Stimulated activated CD8-positive, alpha-beta memory T cell treated with anti-CD3 and anti-CD28 coated beads, Interleukin-2, amount 100 ng/mL, for 1 hour (primary cell): ENCODE measurements at places on chromosomes 6 and 20.

GRCh38 chr6:158666628-158667359, 16.9 kb downstream of the SYTL3 start:
- DNase-seq = no peak

- DNase-seq = no peak
These were observed at the start of gene BFSP1 for GRCh38 chr20:17530716-17531664. Gene BFSP1, minus strand, starts transcription at chr20:17531379. Its CDS starts 50 bp downstream, at chr20:17531329.

- no peak for DNase-seq
These were observed 625 bp upstream of the ECHDC1 start for GRCh38 chr6:127343809-127344659.

- DNase-seq = no peak
These were observed 53.0 kb upstream of the CHD6 start for GRCh38 chr20:41671143-41671542.

GRCh38 chr20:21498635-21499034, 15.2 kb downstream of the NKX2-2 start:
- no peak for DNase-seq

- no peak for DNase-seq
These were observed 75.6 kb downstream of the NCOA3 start for GRCh38 chr20:47577314-47577713.

- DNase-seq = no peak
These were observed 65.5 kb upstream of the PRL start for GRCh38 chr6:22362361-22362760.

GRCh38 chr6:6881438-6882225, 226.1 kb upstream of the RREB1 start:
- no peak for DNase-seq

GRCh38 chr20:25178563-25179438, 16.7 kb upstream of the ENTPD6 start:
- no peak for DNase-seq

GRCh38 chr6:20876036-20876435, 341.8 kb downstream of the CDKAL1 start:
- no peak for DNase-seq

DNA sequence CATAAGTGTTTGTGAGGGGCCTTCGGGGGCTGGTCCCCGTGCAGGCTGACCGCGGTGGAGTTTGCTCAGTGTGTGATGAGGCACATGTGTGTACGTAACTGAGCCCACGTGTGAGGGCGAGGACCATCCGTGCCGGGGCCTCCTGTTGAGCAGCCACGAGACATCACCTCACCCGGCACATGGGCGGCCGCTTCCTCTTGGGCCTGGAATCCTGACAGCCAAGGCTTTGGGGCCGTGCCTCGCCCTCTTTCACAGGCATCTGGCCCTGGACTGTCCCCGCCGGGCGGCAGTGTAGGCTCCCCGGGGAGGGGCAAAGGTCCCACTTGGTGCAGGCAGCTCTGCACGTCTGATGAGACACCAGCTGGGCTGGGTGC, 202.3 kb downstream of the DLL1 start:
- no peak for DNase-seq
